Stimulated activated CD4-positive, alpha-beta T cell treated with anti-CD3 and anti-CD28 coated beads, Interleukin-2, amount 100 ng/mL, for 24 hours (primary cell): ENCODE measurements at places on chromosomes 1 and 21.

DNA sequence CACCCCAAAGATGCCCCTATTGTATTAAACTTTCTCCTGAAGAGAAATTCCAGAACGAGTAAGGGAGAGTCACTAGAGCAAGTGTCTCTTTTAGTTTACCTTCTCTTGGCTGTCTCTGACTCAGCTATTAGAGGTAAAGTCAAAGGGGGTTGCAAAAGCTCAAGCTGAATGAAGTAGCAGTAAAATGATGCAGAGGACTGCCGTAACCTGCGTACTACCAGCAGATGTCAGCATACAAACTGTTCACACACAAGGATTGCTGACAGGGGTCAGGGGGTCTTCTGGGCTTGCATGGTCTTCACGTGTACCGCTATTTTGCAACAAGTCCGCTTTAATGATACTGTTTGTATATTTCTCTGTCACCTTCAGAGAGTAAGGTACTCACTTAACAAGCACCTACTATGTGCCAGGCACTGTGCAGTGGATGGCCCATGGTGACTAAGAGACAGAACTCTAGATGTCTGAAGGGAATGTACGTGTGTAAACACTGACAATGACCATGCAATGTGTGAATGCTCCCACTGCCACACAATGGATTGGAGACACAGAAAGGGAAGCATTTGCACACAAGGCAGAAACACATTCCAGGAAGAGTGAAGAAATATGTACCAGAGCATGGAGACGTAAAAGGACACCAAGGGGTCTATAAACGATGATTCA, 34.9 kb downstream of the CHML start:
- no peak for DNase-seq

DNA sequence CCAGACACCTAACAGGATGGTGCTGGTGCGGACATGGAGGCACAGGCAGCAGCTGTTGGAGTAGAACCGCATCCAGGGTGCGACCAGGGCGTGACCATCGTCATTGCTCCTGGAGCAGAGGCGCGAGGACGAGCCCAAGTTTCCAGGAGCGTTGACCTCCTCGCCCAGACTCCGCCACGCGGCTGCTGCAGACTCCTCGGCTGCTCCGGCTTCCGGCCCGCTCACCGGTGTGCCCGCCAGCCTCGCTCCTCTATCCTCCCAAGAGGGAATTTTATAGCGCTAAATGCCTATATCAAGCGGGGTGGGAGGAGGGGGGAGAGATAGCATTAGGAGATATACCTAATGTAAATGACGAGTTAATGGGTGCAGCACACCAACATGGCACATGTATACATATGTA, 5.3 kb upstream of the S100A12 start:
- DNase-seq: no peak

GRCh38 chr1:215076322-215076721, 6.2 kb upstream of the KCNK2 start:
- DNase-seq: no peak

DNA sequence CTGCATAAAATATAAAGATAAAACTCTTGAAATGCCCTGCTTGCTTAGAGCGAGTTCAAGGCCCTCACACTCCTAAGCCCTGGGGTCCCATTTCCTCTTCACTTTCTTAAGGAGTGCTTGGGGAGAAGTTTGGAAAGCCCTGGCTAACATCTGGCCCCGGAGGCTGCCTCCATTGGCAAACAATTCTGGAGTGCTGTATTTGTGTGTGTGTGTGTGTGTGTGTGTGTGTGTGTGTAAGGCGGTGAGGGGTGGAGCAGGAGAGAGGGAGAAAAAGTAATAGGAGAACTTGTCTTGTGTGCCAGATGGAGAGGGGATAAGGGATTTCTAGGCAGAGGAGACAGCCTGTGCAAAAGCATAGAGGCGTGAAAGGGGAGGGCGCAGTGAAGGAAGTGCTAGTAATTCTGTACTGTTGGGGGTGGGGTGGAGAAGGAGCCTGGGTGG, 578 bp upstream of the TRIM62 start:
- no peak for DNase-seq

- peak; percentile 42 for DNase-seq
These were observed 20.4 kb upstream of the RCAN1 start for GRCh38 chr21:34635307-34635706.

GRCh38 chr1:79745929-79746328, 739.4 kb upstream of the ADGRL4 start:
- DNase-seq: no peak

GRCh38 chr1:154957091-154957657, 1.3 kb upstream of the PBXIP1 start:
- no peak for DNase-seq

DNA sequence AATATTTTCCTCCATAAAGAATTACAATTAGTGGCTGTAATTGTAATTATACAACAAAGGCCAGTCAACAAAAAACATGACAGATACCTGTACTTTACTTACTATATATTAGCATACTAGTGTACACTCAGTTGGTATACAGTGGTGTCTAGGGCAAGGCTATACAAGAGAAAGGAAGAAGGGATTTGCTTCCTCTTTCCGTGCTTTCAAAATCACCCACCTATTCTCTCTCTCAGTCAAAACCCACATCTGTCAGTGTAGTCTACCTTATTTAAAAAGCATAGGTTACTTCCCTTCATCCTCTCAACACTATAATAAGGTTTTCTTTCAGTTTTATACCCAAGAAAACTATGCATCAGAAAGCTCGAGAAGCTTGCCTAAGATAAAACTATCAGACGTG, 355.8 kb upstream of the NR5A2 start:
- no peak for DNase-seq

DNA sequence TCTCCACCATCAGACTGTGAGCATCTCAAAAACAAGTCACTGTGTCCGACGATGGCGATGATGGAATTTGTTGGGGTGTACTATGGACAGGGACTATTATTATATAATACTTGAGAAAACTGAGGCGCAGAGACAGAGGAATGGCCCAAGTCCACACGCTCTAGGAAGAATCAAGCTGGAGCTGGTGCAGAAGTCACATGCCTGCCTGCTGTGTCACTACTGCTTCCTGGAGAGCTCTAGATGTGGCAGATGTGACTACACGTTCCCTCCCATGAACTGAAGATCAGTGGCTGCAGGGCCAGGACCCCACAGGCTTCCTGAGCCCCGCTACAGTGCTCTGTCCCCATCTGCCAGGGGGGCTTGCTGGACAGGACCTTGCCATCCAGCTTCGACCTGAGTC, 56.9 kb downstream of the TRABD2B start:
- no peak for DNase-seq

GRCh38 chr1:94970783-94971182, 43.9 kb upstream of the CNN3 start:
- no peak for DNase-seq
